ENCODE measurements at places on chromosomes 3 and 15.

- DNase-seq = no peak
Observed at GRCh38 chr3:5332270-5332956, 144.9 kb downstream of the EDEM1 start.

GRCh38 chr3:65664446-65664845 is 374.3 kb downstream of the MAGI1 start:
- no peak for DNase-seq

DNA sequence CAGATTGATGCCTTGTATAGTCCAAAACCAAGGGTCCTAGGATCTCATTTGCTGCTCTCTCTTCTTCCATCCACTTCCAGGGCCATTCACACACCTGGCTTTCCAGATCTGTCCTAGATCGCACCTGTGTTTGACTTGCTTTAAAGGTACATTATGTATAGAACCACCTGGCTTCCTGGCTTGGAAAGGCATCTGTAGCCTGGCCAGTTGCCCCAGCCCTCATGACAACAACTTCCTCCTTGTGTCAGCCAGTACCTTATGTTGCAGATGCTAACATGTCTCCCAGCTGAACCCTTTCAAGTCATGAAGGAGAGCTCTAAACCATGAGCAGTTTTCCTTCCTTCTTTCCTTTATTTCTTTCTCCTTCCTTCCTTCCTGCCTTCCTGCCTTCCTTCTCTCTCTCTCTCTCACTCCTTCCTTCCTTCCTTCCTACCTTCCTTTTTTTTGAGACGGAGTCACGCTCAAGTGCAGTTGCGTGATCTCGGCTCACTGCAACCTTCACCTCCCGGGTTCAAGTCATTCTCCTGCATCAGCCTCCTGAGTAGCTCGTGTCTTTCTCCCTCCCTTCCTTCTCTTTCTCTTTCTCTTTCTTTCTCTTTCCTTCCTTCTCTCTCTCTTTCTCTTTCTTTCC is 2.5 kb upstream of the HTR3C start:
- DNase-seq = no peak

DNA sequence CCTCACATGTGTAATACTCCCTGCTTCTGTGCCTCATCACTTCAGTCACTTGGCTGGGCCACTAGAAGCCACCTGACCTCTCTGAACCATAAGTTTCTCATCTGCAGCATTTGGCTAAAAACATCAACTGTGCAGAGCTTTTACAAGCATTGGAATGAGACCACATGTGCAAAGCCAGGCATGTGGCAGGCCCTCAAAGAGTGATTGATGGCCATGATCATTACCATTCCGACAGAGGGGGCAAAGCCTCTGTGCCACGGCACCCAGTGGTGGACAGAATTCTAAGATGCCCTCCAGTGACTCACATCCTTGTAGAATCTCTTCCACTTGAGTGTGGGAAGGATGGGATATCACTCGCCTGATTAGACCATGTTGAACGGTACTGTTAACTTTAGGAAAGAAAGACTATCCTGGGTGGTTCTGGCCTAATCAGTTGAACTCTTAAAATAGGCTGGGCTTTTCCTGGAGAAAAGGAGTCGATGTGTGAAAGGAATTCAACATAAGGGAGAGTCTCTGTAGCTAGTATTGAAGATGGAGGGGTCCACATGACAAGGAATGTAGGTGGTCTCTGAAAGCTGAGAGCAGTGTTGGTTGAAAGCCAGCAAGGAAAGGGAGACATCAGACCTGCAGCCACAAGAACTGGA is 13.5 kb downstream of the CDCP1 start:
- no peak for DNase-seq

- no peak for DNase-seq
Observed at GRCh38 chr3:167318306-167318705, 61.8 kb downstream of the ZBBX start.

Measured in natural killer cell treated with Interleukin-12 subunit alpha and Interleukin-12 subunit beta and Interleukin-15 and Interleukin-18, amount 100 ng/mL, for 72 hours (primary cell).